ENCODE measurements at places on chromosomes 2 and 18.

GRCh38 chr18:24456549-24456948 lies 3.9 kb upstream of the HRH4 start:
- no peak for DNase-seq

DNA sequence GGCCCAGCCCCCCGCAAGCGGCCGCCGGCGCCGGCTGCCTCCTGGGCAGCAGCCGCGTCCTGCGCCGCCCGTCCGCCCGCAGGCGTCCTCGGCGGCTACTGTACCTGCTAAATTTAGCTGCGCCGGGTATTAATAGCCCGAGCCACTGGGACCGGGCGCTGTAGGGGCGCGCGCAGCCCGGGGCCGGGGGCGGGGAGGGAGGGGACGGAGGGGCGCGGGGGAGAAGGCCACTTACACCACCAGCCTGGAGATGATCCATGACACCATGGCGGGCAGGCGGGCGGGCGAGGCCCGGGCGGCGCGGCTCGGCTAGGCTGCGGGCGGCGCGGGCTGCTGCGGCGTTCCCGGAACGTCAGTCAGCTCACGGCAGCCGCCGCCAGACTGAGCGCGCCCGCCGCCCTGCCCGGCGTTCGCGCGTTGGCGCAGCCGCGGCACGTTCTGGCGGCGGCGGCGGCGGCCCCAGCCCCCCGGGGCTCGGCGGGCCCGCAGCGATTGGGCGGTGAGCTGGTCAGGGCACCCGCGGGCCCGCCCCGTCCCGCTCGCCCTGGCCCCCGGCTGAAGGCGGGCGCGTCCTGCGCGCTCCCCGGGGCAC lies at the start of gene REEP1:
TSS of gene REEP1 (minus strand) at position 383 of the 592 bp plus-strand sequence. CDS start at position 267, 116 bp downstream.
- no peak for DNase-seq

GRCh38 chr2:230721712-230722111 lies 9.1 kb downstream of the CAB39 start:
- DNase-seq, result no peak

DNA sequence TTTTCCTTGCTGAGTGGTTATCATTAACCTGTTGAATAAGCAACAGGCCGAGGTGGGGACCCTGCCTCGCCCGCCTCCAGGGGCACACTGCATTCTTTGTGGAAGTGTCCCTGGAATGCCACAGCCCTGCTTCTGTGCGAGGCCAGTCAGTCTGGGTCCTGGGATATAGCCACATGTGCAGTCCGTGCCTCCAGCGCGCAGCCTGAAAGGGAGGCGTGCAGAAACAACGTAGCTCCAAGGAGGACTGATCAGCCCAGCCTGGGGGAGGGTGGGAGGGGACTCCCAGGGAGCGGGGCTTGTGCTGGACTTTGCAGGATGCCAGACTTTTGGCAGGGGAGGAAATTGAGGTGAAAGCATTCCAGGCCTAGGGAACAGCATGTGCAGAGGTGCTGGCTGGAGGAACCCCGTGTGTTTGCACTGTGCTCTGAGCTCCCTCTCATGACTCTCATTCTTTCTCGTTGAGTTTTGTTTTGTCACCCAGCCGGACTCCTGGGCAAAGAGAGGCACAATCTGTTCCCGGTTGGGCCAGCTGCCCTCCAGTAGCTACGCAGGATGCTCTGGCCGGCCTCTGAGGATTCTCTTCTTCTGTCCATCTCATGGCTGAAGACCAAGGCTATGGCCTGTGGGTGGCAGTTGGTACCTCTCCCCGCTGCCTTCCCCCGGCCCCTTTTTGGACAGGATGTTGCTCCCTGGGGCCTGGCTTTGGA lies 39.7 kb downstream of the HPCAL1 start:
- DNase-seq, result no peak

GRCh38 chr2:25018681-25019080 lies 23.2 kb upstream of the EFR3B start:
- no peak for DNase-seq

DNA sequence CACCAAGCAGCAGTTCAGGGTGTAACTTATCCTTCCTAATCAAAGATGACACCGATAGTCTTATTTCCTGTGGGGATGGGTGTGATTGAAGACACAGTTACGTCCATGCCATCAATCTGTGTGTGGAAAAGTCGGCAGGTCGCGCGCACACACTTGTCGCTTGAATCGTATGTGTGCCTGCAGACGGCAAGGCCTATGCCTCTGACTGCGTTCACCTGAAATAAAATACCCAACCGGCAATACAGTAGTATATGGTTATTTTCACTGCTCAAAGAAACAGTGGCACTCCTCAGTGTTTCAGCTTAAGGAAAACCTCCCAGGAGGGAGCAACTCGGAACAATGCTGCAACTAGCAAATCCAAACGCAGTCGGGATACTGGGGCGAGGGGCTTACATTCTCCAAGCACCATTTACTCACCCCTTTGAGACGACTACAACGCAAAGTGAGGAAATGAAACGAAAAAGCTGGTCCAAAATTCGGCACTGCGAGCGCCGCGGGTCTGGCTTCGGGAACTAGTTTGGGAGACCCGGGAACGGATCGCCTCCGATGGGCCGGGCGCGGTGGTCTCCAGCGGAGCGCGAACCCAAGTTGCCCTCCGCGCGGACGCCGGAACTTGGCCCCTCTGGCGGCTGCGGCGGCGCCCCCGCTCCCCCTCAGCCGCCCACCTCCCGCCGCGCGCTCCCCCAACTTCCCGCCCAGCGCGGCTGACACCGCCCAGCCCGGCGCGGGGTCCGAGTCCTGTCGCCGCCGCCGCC lies 675 bp downstream of the PRKD3 start:
- DNase-seq, result no peak

- DNase-seq, result no peak
Observed at GRCh38 chr2:235900631-235901030, 267.6 kb downstream of the GBX2 start.

DNA sequence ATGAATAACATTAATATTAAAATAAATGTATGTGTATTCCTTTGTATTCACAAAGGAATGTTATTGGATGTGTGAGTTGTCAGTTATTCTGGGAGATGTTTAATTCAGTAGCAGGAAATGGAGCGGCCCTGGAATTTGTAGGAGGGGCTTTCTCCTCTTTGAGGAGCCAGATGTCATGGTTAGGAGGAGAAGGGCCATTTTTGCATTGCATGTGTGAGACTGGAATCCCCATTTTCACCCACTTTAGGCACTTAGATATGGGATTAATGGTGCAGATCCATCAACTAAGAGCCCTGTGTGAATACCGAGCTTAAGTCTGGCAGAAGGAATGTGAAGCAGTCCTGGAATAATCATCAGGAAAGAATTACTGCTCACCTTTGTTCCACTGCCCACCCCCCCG lies 439.2 kb downstream of the PARD3B start:
- no peak for DNase-seq

- DNase-seq, result no peak
Observed at GRCh38 chr2:183024339-183025095, 13.7 kb downstream of the NCKAP1 start.

- DNase-seq, result no peak
Observed at GRCh38 chr2:3130889-3131635, 246.6 kb downstream of the EIPR1 start.

DNA sequence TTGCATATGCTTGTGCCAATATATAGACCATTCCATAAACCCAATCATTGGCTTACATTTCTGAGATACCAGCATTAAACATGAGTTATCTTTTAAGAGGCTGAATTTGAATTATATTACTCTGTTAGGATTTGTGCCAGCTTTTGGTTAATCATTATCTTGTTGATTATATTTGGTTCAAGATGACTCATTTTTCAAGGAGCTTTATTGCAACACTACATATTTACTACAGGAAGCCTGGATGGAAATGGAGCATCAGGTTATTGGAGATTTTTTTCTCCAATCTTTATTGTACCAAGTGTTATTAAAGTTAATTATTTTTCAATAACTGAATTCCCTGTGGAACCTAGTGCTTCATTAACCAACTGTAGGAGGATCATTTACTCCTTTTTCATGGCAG lies 26.4 kb downstream of the EML4 start:
- no peak for DNase-seq

DNA sequence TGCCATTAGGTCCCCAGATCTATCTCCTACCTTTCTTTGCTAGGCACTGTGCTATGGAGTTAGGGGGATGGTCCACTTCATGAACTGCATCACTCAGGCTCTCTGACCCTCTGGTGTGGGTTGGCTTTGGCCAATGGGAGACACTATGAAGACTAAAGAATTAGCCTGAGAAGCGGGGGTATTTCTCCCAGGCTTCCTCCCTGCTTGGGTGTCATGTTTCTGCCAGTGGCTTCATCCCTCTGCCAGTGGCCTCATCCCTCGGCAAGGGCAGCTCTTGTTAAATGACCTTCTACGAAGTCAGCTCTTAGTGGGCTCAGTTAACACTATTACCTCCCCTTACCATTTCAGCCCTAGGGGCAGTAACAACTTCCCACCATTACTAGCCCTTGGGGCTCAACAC lies 41.9 kb upstream of the EPB41L3 start:
- DNase-seq, result no peak

GRCh38 chr2:239186516-239187357 lies 214.1 kb downstream of the HDAC4 start:
- DNase-seq, result no peak
